ENCODE measurements at places on chromosomes 1 and 21.

GRCh38 chr1:174971466-174971865, 28.3 kb upstream of the CACYBP start:
- no peak for DNase-seq

GRCh38 chr21:44932408-44933181, 7.2 kb upstream of the SLX9 start:
- peak; percentile 57 for DNase-seq

DNA sequence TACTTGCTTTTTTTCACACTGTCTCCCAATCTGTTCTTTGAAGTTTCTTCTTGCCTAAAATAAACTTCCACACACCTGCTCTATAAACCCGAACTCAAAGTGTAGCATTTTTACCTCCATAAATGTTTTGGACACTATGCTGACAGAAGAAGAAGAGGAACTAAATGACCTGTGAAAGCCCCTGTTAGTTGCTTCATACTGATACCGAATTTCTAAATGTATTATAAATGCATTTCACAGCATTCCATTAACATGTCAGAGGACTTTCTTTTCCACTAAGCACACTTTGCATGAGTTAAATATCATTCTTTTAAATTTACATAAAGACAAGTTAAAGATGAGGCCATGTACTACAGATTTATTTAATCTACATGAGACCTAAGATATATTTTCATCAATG, 281.0 kb downstream of the SMYD3 start:
- no peak for DNase-seq

GRCh38 chr21:36828891-36829515, 130.1 kb downstream of the SIM2 start:
- DNase-seq = no peak

- DNase-seq = no peak
Observed at GRCh38 chr1:158685085-158685484, 1.4 kb downstream of the SPTA1 start.

- no peak for DNase-seq
Observed at GRCh38 chr1:41328780-41329640, 32.2 kb upstream of the FOXO6 start.

- DNase-seq = no peak
Observed at GRCh38 chr1:53137729-53138128, 4.7 kb downstream of the SLC1A7 start.

- no peak for DNase-seq
Observed at GRCh38 chr1:206882555-206882954, 14.7 kb upstream of the IL24 start.

GRCh38 chr1:179743679-179744400, 749 bp downstream of the FAM163A start:
- no peak for DNase-seq

- DNase-seq = no peak
Observed at GRCh38 chr1:83950106-83950661, 48.7 kb downstream of the TTLL7 start.

- DNase-seq = no peak
Observed at GRCh38 chr1:228810395-228810758, 75.1 kb downstream of the RHOU start.

- no peak for DNase-seq
Observed at GRCh38 chr1:78553859-78554258, 63.1 kb downstream of the PTGFR start.

DNA sequence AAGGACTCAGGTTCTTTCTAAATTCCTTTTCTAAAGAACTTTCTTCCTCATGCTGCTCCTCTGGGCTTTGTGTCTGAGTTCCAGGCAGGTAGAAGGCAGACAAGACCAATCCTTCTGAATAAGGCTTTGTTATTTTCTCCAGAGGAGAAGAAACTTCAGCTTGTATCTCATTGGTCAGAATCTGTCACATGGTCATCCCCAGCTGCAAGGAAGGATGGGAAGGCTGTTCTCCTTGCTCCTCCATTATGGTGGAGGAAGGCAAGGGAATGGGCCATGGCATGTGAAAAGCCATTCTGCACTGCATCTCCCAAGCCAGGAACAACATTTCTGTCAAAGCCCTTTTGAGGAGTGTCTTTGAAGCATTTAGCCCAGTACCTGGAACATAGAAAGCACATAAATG, 50.6 kb upstream of the NTPCR start:
- no peak for DNase-seq

GRCh38 chr1:66542811-66543767, 9.1 kb downstream of the SGIP1 start:
- DNase-seq = no peak

DNA sequence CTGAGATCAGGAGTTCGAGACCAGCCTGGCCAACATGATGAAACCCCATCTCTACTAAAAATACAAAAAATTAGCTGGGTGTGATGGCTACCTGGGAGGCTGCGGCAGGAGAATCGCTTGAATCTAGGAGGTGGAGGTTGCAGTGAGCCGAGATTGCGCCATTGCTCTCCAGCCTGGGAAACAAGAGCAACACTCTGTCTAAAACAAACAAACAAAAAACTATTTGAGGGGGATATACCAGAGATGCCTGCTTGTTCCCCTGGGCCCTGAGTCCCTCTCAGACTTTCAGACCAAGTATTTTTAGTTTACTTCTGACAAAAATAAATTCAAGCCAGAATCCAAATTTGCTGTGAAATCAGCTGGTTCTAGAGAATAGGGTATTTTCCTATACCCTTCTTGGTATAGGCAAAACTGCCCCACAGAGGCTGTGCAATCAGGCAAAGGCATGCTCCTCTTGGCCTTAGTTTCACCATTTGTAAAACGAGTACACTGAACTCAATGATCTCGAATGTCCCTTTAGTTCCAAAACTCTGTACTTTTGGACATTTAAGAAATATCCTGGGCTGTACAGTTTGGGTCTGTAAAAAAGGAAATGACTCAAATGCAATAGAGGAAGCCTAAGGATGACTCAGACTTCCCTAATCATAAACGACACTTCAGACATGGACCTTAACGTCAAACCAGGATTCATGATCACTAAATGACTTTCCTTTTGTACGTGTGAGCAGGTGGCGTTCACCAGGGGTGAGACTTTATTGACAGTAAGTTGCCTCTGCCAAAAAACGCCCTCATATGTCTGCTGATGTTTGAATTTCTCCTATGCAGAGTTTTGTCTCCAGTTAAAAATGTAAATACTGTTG, 16.1 kb downstream of the ENSA start:
- DNase-seq = peak; percentile 70

DNA sequence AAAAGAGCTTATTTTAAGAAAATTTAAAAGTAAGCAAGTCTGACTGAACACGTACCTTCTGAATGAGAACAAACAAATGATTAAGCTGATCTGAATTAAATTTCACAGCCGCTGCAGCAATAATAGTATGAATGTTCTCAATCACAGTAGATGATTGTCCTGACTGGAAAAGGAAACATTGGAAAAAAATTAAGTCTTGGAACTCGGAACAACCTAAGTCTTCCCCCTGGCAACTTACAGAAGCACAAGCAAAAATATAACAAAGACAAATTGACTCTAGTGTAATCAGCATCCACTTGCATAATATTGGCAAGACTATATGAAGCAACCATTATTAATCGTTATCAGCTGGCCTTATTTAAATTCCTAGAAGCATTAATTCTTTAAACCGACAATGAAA, 60.5 kb downstream of the USP24 start:
- no peak for DNase-seq

DNA sequence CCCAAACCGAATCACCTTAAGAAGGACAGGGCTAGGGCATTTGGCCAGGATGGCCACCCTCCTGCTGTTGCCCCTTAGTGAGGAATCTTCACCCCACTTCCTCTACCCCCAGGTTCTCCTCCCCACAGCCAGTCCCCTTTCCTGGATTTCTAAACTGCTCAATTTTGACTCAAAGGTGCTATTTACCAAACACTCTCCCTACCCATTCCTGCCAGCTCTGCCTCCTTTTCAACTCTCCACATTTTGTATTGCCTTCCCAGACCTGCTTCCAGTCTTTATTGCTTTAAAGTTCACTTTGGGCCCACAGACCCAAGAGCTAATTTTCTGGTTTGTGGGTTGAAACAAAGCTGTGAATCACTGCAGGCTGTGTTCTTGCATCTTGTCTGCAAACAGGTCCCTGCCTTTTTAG, 3.6 kb downstream of the BTG2 start:
- no peak for DNase-seq

- DNase-seq = no peak
Observed at GRCh38 chr1:174167265-174167803, 8.0 kb downstream of the RABGAP1L start.

GRCh38 chr21:25584833-25585676, 22.2 kb downstream of the MRPL39 start:
- DNase-seq = no peak

DNA sequence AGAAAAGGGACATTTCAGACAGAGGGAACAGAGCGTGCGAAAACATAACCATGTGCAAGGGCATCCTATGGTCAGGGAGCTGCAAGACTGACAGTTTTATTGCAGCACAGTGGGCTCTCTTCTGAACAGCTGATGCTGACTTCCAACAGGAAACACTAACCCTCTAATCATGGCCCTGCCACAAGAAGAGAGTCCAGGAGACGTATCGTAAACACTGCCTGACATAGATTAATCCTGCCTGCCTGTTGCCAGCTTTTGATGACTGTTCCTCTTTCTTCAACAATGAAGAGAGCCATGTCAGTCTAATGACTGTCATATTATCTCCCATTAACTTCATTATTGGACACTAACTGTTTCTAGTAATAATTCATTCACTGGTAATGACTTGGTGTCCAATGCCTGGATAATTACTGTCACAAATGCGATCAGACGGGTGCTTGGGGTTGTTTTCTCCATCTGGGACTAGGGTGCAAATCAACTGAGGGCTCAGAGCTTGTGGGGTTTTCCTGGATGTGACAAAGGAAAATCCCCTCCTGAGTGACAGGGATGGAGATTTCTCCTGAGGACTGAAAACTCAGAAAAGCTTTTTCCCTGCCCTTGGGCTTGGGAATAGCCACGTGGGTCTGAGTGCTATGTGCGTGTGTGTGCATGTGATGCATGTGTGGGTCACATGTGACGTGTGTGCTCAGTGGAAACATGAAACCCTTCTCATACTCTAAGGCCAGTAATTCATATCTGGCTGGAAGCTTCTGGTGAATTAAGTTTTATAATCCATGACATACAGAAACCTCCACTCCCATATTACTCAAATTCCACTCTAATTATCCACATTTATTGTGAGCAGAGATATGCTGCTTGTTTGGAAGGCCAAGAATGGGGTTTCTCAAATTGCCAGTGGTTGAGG, 144.0 kb upstream of the PLXNA2 start:
- no peak for DNase-seq

DNA sequence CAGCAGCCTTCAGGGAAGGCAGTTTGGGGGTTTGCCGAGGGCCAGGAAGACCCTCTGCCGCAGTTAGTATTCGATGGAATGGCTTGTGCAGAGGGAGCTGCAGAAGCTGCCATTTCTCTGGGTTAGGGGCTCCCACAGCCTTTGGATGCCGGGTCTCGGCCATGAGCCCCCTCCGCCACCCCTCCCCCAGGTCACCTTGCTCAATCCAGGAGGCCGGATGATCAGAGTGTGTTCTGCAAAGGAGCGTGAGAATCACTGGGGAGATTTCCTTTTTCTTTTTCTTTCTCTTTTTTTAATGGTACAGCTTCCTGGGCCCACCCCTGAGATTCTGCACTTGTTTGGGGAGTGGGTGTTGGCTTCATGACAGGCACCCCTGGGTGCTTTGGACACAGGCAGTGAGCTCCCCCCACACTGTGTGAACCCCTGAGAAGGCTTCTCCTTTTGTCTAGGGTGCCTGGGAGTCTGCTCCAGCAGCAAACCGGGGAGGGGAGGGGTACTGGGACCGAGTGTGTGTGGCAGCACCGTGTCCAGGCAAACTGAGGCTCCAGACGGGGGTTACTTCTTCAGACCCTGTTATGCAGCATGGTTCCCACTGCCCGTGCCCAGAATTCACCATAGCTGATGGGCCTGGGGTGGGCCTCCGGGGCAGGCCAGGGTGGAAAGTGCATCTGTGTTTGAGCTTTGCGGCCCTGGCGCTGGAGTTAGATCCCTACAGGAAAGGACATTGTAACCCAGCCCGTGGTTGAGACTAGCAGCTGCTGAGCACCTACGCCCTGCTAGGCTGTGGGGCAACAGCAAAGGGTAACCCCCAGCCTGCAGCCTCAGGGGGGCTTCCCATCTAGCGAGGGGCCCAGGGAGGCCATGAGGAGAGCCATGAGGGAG, 18.5 kb downstream of the TNFRSF1B start:
- DNase-seq = no peak

- no peak for DNase-seq
Observed at GRCh38 chr1:70462611-70463010, 51.5 kb downstream of the CTH start.

Data from T-helper 2 cell treated with Interferon-gamma antibody and Interleukin-4, amounts not matched to agents 5 μg/mL and 100 μg/mL, for 36 hours (primary cell).